ENCODE measurements at places on chromosomes 11 and 22. TPM values are rescaled to one million over a fixed set of nuclear protein-coding genes. Genes with fewer than 3 reads are reported as not detected.

- no peak overlapping the region for H3K27ac ChIP-seq
- no peak for DNase-seq
- no peak overlapping the region for H3K4me3 ChIP-seq
- peaks cover 10% of the 10 kb centered on the region for H3K36me3 ChIP-seq
- H3K27me3 ChIP-seq, result no peaks in the 10 kb centered on the region
- H3K4me1 ChIP-seq, result peaks cover 24% of the 10 kb centered on the region
Measured at GRCh38 chr11:35740061-35740799, 77.7 kb downstream of the TRIM44 start.

DNA sequence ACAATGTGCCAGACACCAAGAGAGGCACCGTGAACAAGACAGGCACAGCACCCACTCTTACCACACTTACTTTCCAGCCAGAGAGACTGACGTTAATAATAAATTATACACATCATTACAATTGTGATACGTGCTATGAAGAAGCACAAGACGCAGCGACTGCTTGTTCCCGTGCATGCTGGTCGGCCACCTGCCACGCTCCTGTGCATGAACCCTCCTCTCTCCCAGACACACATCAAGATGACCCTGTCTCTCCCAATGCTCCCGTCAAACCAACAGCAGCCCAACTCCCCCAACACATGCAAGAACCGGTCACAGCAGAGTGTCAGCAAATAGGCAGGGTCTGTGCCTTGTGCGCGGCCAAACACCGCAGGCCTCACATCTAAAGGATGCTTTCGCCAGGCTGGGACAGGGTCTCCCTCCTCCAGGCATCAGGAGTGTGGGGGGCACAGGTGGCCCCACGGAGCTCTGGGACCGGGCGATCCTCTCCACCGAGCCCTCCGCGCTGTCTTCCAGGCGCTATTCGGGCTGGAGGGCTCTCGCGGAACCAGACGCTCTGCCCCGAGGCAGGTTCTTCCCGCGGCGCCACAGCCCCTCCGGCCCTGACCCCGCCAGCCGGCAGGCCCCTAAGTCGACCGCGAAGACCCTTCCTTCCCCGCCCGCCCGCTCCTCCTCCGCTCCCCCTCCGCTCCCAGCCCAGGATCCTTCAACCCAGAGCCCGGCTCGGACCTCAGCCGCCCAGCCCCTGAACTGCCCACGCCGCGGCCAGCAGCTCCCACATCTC lies 533 bp downstream of the SERGEF start:
- H3K36me3 ChIP-seq, result peaks cover 8% of the 10 kb centered on the region
- peak overlapping the region; percentile 62 for H3K27ac ChIP-seq
- DNase-seq, result no peak
- H3K27me3 ChIP-seq, result peaks cover 6% of the 10 kb centered on the region
- peaks cover 17% of the 10 kb centered on the region for H3K4me1 ChIP-seq

- no peaks in the 10 kb centered on the region for H3K27me3 ChIP-seq
- no peak overlapping the region for H3K27ac ChIP-seq
- DNase-seq, result no peak
- no peak overlapping the region for H3K4me3 ChIP-seq
- H3K4me1 ChIP-seq, result no peaks in the 10 kb centered on the region
Measured at GRCh38 chr11:93051186-93051585, 81.7 kb downstream of the MTNR1B start.

DNA sequence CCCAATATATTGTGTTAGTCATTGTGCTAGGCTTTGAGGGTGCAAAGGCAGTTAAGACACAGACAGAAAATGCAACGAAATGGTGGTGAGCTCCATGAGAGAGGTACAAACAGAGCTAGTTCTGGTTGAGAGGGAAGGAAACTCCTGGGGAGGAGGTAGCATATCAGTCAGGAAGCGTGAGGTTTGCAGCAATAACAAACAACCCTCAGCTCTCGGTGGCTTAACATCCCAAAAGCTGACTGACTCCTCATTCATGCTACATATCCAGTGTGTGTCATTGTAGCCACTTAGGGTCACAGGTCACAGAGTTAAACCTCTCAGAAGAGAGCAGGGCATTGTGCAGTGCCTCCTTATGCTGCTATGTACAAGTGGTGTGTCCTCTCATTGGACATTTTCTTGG lies 1.7 kb upstream of the ST14 start:
- H3K4me3 ChIP-seq, result no peak overlapping the region
- peaks cover 20% of the 10 kb centered on the region for H3K27me3 ChIP-seq
- no peak overlapping the region for H3K27ac ChIP-seq

DNA sequence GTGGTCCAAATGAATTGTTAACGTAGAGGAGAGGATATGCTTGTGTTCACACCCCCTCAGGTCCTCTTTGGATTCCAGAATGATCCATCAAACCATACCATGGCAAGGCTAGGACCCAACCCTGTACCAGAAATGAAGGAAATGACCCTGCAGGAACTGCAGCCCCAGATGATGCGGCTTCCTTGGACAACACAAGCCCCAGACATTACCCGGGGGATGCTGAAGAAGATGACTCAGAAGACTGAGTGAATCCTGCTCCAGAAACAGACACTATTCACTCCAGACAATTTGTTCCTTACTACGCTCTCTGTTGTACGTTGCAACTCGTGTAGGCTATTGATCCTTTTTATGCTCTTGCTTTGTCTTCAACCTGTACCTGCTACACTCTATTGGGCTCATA lies 15.2 kb upstream of the MTMR2 start:
- no peak for DNase-seq
- peaks cover 8% of the 10 kb centered on the region for H3K36me3 ChIP-seq
- no peak overlapping the region for H3K4me3 ChIP-seq
- H3K27me3 ChIP-seq, result peaks cover 3% of the 10 kb centered on the region
- no peak overlapping the region for H3K27ac ChIP-seq

DNA sequence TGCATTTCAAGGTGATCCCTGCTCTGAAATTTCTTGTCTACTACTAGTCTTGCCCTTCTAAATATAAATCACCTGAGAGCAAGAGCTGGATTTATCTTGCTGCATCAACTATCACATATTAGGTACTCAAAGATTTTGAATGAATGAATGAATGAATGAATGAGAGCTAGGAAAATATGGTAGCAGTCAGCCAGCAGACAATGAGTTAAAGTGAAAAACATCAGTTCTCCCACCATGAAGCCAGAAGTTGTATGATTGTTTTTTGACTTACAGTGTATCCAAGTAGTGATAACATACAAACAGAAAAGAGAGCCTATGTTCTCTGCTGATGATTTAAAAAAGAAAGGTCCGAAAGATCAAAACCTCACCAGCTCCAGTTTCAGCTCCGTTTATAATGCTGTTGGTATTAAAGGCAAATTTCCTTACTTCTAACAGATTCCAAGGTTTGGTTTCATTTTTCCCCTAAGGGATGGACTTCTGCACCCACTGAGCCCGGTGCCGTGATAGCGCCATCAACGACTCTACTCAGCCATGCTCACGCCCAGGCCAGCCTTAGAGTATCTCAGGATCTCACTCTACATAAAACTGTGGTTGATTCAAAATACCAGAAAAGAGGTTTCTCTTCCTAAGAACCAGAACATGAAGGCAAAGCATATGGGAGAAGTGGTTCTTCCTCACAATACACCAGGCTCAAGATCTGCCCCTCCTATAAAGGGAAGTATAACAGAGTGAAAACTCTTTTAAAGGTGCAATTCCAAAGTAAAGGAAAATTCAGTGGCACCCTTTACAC lies 92.0 kb downstream of the SGSM3 start:
- peak overlapping the region; percentile 26 for H3K4me3 ChIP-seq
- H3K36me3 ChIP-seq, result peaks cover 19% of the 10 kb centered on the region
- DNase-seq, result no peak
- no peak overlapping the region for H3K27ac ChIP-seq

DNA sequence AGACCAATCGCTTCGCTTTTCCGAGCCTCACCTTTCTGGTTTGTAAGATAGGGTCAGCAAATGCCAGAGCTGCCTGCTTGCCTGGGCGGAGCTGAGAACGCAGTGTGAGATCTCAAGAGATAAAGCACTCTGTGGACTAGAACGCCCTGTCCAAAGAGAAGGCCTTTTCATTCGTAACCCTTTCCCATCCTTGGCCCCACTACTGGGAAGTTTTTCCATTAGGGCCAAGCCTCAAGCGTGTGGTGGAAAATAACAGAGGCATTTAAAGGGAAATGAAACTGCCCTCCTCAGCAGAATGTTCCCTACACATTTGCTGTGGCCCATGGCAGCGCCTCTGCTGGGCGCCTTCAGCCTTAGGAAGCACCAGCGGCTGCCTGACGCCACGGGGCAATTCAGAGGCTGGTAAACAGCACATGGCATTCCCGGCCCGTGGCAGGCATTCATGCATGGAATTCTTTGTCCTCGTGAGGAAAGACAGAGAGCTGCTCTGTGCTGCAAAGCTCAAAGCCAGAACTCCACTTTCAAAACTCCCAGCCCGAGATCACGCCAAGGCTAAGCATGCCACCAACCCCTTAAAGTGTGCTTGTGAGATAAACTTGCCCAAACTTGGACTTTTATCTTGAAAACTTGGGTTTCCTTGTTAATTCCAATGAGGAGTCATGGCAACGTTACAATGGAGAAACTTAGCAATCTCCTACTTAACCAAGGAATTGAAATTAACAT lies 38.1 kb downstream of the AHNAK start:
- peak overlapping the region; percentile 12 for H3K27ac ChIP-seq
- H3K4me1 ChIP-seq, result peaks cover 4% of the 10 kb centered on the region
- H3K27me3 ChIP-seq, result peaks cover 12% of the 10 kb centered on the region
- DNase-seq, result peak; percentile 64

The JHY gene
- total RNA-seq, result 2.8 TPM

The PANX2 gene
- 0.87 TPM for total RNA-seq

The UNC93B1 gene
- 13.1 TPM for total RNA-seq

The OR51B2 gene
- total RNA-seq, result not detected

The CNGA4 gene
- not detected for total RNA-seq
